ENCODE measurements at places on chromosomes 16 and 17.

DNA sequence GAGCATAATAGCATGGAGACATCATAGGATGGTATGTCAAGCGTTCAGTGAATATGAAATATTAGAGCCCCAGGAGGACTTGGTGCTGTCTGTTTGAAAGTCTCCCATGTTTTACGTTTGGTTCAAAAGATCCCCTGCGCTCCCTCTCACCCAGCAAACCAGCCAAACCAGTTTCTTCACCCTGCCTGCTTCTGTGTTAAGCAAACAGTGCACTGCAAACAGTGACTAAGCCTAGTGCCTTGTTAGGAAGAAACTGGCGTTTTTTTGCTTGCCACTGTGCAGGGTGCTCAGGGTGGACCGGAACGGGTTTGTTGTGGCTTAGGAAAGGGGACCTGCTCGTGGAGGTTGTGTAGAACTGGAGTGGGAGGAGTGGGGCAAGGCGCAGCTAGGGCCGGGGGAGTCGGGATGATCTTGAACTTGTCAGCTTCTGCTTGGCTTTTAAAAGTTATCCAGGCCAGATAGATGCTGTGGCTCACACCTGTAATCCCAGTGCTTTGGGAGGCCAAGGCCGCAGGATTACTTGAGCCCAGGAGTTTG lies 7.7 kb downstream of the CDH1 start:
- DNase-seq = peak; percentile 78

- DNase-seq = no peak
Observed at GRCh38 chr17:79991924-79992648, 43.6 kb downstream of the TBC1D16 start.

GRCh38 chr16:17798716-17799115 lies 328.0 kb upstream of the XYLT1 start:
- DNase-seq = no peak

DNA sequence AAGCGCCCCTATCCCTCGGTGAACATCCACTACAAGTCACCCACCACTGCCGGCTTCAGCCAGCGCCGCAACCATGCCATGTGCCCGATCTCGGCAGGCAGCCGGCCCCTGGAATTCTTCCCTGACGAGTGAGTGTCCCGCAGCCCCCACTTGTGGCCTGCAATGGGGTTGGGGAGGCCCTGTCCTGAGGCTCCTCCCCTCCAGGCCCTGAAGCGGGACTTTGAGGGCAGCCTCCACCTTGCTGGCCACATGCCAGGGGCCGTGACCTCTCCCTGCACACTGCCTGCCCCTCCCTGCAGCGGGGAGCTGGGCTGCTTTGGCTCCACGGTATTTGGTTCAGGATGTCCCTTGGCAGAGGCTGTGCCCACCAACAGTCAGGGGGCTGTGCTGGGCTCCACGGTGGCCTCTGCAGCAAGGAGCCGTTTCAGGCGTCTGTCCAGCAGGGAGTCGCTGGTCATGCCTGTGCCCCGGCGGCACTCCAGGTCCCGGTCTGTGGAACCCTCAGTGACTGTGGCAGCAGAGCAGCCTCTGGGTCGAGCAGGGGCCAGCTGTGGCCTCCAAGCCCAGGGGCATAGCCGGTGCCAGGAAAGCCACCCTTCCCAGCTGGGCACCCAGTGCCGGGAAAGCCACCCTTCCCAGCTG lies 8.3 kb downstream of the NME3 start:
- no peak for DNase-seq

DNA sequence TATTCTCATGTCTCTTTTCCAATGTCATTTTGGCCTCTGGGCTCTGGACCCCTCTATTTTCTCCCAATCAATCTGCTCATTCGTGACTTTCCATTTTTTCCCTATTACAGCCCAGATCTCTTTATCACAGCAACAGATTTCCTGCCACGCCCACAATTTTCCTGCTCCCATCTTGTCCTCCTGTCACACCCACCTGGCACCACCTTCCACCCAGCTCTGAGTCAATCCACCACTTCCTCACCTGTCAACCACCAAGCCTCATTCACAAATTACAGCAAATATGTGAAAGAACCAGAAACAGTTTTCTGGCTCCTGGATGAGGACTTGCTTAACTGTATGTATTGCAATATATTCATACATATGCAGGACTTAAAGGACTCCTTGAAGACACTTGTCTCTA lies 311.3 kb downstream of the GRIN2A start:
- DNase-seq = no peak

- no peak for DNase-seq
Observed at GRCh38 chr16:7268182-7268581, 64.5 kb upstream of the RBFOX1 start.

DNA sequence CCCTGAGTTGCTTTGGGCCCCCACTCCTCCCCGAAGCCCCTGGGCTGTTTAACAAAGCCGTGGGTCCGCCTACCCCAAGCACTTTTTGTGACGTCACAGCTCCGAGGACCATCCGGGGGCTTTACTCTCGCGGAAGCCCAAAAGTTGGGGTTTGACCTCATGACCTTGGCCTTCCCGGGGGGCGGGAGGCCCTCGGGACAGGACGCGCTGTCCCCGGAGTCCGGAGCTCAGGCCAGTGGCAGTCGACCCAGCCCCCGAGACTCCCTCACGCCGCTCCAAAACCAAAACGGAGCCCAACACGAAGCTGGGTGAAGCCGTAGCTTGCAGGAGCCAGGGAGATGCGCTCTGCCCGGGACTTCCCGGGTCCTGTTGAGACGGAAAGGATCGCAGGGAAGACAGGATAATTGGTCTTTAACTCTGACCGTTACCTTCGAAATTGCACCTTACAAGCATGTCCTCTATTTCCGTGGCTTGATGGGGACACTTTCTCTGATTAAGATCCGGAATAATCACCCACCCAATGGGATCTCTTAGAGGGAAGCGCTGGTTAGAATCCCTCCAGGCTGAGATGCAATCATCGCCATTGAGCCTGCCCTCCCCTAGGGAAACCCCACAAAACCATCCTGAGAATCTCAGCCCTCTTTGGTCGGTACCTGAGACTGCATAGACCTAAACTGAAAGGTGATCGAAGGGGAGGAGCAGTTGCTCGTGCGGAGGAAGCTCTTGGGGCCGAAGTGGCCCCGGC lies 4.9 kb upstream of the SOX9 start:
- no peak for DNase-seq

- DNase-seq = no peak
Observed at GRCh38 chr16:54290833-54291655, 4.5 kb upstream of the IRX3 start.

GRCh38 chr16:83004868-83005652 lies 378.3 kb downstream of the CDH13 start:
- no peak for DNase-seq

DNA sequence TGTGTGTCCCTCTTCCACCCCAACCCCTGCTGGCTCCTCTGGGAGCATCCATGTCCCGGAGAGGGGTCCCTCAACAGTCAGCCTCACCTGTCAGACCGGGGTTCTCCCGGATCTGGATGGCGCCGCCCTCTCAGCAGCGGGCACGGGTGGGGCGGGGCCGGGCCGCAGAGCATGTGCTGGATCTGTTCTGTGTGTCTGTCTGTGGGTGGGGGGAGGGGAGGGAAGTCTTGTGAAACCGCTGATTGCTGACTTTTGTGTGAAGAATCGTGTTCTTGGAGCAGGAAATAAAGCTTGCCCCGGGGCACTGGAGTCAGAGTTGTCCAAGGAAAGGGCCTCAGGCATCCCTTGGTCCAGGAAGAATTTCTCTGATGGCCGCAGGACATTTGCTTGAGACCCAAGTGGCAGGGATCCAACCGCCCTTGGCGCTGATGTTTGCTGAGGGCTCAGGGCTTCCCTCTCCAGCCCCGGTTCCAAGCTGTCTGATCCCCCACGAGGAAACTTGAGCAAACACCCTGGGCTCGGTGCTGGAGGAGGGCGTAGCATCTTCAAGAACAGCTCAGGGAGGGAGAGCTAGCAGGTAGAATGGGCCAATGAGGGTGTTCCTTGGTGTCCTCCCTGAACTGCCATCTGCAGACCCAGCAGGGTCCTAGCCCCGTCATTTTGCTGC lies 4.5 kb downstream of the NXPH3 start:
- DNase-seq = no peak

DNA sequence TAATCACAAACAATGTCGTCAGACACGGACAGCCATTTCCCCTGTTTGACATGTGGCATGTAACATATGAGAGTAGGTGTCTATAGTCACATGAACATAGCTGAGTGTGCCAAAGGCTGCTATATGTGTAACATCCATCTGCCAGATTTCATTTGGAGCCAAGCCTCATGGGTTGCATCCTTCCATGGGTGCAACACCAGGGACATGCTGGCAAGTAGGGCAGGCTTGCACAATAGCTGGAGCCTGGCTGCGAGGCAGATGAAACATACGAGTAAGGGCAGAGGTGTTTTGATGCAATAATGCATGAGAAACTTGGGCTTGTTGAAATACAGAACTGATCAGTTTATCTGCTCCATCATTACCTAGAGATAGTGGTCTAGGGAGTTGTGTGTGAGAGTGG lies 9.0 kb upstream of the ZNF689 start:
- no peak for DNase-seq

GRCh38 chr17:7745748-7746470 lies 28.4 kb downstream of the DNAH2 start:
- no peak for DNase-seq

GRCh38 chr16:72234387-72234786 lies 62.4 kb upstream of the PMFBP1 start:
- no peak for DNase-seq

DNA sequence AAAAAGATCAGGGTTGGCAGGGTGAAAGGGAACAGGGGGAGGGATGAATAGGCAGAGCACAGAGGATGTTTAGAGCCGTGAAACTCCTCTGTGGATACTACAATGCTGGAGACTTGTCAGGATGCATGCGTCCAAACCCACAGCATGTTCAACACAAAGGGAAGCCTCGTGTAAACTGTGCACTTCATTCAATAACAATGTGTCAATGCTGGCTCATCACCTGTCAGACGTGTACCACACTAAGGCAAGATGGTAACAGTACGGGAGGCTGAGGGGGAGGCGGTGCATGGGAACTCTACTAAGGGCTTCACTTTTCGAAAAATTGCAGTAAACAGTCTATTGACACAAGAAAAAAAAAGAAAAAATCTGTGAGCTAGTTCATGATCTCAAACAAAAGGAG lies 63.7 kb downstream of the C16orf95 start:
- no peak for DNase-seq

DNA sequence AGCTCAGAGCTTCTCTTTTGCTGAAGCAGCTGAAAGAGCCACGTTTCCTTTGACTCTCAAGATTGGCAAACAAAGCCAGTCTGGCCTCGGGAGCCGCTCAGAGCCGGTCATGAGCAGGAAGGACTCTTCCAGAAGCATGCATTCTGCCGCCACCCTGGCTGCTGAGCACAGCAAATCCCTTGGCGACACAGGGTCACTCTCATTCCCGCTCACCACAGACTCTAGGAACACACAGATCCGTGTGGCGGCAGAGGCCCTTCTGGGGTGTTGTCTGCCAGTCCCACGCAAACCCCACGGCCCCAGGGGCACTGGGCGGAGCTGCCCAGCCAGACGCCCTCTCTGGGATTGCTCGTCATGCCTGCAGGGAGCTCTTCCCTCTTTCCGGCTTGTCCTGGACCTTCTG lies 157.0 kb downstream of the C16orf95 start:
- DNase-seq = no peak

Measured in NCI-H1417 treated with DMSO at 0.1 percent for 48 hours (cell line).